ENCODE measurements at places on chromosomes 5 and 9. TPM values are rescaled to one million over a fixed set of nuclear protein-coding genes. Genes with fewer than 3 reads are reported as not detected.
A peak's percentile ranks its signal among the peaks of the same experiment; 100 is the strongest.

DNA sequence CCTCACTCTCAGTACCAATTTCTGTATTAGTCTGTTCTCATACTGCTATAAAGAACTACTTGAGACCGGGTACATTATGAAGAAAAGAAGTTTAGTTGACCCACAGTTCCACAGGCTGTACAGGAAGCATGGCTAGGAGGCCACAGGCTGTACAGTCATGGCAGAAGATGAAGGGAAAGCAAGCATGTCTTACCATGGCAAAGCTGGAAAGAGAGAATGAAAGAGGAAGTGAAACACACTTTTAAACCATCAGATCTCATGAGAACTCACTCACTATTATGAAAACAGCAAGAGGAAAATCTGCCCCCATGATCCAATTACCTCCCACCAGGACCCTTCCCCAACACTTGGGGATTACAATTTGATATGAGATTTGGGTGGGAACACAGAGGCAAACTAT, 698.8 kb downstream of the CDH9 start:
- no peak for ATAC-seq

- ATAC-seq = no peak
Observed at GRCh38 chr5:57805732-57806131, 323.1 kb upstream of the ACTBL2 start.

GRCh38 chr5:169581580-169582227, 1.9 kb upstream of the SPDL1 start:
- peak; percentile 48 for ATAC-seq

DNA sequence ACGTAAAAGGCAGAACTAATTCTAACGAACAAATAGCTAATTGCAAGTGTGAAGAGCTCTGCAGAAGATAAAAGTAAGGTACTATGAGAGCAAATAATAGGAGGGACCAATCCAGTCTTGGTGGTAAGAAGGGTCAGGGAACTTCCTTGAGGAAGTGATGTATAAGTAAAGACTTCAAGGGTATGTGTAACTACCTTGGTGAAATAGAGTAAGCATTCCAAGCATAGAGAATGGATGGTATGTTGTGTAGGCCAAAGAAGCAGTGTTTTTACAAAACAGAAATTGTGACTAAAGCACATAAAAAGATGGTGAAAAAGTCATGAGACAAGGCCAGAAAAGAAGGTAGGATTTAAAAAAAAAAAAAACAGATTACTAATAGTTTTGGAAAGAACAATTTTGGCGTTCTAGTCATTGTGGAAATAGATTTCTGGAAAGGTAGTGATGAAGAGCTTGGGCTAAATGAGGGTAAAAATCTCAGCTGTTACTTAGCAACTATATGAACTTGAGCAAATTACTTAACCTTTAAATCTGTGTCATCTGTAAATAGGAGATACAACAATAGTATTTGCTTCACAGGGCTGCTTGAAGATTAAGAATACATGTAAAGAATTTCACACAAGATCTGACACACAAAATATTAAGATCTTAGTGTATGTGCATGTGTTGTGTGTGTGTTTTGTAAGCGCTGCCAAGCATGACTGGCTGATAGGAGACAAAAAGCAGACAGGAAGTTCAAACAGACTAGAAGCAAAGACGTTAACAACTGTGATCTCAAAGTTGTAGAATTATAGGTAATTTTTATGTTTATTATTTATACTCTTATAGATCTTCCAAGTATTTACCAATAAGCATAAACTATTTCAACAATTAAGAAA, 73.5 kb downstream of the NR6A1 start:
- no peak for ATAC-seq

DNA sequence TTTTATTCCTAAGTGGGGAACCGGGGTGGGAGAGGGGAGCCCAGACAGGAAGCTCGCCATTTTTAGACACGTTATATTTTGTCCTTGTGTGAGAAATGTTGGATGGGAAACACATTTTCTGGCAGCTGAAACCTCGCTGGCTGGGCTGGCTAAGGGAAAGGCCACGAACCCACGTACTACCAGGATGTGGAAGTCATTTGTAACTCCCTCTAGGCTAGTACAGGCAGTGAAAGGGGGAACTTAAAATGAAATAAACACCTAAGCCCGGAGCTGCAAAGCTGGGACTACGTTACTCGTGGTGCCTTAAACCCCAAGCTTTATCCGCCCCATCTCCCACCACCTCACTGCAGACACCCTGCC, 42.5 kb downstream of the TMEM174 start:
- ATAC-seq = peak; percentile 2

DNA sequence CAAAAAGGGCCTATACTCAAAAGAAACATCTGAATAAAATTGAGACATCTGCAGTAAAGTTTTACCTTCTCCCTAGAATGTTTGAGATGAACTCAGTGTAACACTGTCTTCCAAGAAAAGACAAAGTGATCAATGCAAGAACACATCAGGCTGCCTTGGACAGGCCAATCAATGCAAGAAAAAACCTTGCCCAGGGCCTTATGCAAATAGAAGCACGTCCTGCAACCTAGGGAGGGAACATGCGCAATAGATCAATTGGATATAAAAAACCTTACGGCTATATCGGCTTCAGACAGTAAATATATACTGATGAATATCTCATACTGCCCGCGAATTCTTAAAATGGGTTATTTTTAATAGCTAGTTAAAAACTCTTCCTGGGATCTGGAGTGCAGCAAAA, 66.4 kb upstream of the POU5F2 start:
- ATAC-seq = no peak

DNA sequence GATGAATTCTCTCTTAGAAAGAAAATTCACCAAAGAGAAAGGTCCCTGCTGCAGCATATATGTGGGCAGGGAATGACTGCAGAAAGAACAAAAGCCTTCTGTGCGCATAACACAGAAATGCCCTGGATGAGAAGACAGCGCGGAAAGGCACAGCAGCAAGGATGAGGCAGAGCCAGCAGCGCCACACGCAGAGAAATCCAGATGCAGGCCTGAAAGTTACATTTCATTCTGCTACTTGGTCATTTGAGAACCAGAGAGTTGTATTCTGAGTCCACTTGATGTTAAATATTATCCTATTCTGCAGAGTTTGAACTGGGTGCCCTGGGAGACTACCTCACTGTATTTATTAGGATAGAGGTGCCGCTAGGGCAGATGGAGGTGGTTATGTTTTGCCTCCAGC, 68.5 kb downstream of the GLDC start:
- ATAC-seq = no peak

- ATAC-seq = no peak
Observed at GRCh38 chr5:51203598-51203997, 179.7 kb upstream of the ISL1 start.

- ATAC-seq = no peak
Observed at GRCh38 chr5:15441433-15442192, 58.4 kb upstream of the FBXL7 start.

DNA sequence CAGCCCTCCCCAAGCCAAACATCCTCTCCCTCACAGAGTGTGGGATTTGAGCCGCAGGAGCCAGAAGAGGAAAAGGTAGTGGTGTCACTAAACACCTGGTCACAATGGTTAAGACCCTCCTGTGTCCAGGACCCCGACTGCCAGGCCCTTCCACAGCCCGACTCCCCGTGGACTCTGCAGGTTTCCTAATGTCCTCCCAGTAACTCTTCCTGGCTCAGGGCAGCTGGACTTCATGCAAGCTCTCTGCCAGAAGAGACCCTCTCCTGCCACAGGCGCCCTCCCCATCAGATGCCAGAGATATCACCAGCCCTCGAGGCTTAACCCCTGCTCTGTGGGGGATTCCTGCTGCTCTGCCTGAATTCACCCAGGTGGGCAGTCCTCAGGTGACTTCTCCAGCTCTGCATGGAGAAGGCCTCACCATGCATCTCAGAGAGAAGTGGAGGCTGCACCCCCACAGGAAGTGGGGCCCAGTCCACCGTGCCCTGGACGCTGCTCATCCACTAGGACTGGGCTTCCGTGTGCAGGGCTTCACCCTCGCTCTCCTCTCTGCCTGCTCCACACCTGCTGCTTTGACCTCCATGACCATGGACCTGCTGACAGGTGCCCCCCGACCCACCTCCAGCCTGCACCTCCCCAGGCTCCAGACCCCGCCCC, 111.2 kb downstream of the ADAMTS2 start:
- no peak for ATAC-seq

The PHYHD1 gene
- total RNA-seq = 27.1 TPM

GRCh38 chr5:179061025-179061424, 852 bp downstream of the ZNF354C start:
- ATAC-seq = no peak

The TRPM6 gene
- total RNA-seq = 0.94 TPM

The PFN3 gene
- total RNA-seq = not detected

The CAPSL gene
- total RNA-seq = not detected

GRCh38 chr9:2321523-2322148, 300.0 kb upstream of the VLDLR start:
- ATAC-seq = no peak

The FGD3 gene
- 3.2 TPM for total RNA-seq

The HTR4 gene
- 0.27 TPM for total RNA-seq

The PIGO gene
- total RNA-seq = 6.5 TPM

The NSMF gene
- 38.1 TPM for total RNA-seq

The FRRS1L gene
- 11.3 TPM for total RNA-seq

The SOHLH1 gene
- not detected for total RNA-seq

GRCh38 chr5:138453590-138453989, 11.7 kb upstream of the EGR1 start:
- ATAC-seq = no peak

DNA sequence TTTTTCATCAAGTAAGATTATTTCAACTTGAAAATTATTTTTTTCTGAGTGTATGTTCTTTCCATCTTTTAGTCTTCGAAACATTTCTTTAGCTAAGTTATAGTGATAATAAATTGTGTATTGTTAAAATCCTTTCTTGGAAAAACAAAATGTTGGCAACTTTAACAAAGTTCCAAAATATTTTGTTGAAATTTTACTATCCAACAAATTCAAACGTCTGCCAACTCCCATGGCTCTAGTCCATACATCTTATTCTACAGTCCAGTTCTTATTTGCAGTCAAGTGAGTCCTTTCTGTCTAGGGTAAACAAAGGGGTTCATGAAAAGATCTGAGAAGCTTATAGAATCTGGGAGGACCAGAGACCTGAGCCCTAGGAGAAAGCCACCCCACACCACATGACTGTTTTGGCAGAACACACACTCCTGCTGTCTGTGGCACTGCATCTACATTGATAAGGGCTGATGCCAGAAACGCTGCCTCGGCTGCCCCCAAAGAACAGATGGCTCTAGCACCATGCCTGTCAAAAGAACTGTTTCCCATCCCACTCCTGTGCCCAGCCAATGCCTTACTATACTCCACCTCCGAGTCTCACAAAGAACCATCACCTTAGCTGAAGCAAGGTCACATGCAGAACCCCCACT, 47.5 kb downstream of the FEM1C start:
- no peak for ATAC-seq

The PCDHGA2 gene
- 3.3 TPM for total RNA-seq

DNA sequence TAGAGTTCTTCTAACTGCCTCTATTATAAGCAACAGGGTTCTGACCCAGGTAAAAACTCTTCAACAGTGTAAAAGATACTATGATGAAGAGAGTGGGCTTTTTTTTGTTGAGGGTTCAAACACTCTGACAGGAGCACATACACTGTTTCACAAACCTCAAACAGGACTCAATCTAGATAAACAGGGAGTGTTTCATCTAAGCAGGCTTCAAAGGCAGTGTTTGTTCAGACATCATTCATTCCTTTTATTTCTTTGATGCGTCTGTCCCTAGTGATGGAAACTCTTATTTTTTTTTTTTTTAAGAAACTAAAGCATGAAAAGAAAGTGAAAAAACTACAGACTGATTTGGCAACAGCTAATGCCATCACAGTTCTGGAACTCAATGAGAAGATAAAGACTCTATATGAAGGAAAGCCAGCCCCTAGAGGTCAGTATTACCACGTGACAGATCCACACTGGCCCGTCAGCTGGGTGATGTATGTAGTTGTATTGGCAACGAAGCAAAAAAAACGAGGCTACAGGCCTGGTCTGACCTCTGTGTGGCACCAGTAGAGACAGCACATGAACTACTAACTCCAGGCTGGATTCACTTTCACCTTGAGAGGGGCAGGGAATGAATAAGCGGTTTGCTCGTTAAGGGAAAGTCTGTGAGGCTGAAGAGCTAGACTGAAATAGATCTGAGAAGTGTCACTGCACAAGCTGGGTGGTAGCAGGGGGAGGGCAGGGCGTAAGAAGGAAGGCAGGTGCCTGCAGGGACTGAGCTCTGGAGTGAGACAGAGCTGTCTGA, 172.2 kb downstream of the CCDC192 start:
- peak; percentile 44 for ATAC-seq

GRCh38 chr5:126805063-126805462, 28.1 kb downstream of the LMNB1 start:
- no peak for ATAC-seq

- ATAC-seq = no peak
Observed at GRCh38 chr9:83130541-83130940, 67.6 kb upstream of the RASEF start.

The PCDHGA11 gene
- total RNA-seq = 3.7 TPM

- no peak for ATAC-seq
Observed at GRCh38 chr9:107542411-107543157, 53.0 kb upstream of the KLF4 start.

DNA sequence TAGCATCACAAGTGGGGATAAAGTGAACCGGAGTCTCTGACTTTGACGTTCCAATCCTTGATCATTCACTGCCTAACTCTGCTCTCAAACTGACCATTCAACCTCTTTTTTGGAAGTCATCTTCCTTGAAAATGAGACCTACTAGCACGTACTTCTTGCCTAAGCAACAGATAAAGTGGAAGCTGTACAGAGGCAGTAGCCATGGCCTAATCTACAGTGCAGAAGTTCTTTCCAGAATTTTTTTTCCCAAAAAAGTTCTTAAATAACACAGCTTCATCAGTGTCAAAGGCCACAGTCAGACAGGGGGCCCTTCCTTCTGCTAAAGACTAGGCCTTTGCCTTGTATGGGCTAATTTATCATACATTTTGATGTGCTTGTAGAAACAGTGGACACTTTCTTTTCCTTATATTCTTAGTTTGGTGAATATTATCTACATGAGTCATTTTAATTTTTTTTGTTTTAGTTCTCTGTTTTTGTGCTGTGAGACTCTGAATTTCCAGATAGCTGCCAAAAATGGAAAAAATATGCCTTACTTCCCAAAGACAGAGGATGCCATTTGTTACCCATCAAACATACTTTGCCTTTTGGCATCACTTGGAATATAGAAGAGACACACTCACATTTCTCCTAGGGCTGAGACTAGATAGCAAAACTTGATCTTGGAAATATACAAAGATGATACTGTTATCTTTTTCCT, 96.3 kb upstream of the VCAN start:
- no peak for ATAC-seq

DNA sequence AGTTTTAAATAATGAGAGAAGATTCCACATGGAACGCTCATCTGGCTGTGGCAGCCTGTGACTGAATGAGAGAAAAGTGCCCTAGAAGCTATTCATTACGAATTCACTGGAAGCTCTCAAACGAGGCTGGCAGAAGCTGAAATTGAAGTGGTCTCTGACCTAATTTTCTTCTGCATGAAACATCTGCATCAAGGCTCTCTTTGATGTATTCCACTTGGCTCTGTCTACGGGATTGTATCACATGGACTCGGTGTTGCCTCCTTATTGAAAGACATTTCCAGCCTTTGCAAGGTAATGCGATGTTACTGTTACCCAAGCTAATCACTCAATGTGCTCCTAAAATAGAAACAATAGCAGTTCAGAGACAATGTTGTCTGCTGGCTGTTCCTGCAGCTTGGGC, 246.9 kb upstream of the ZNF462 start:
- ATAC-seq = no peak

GRCh38 chr5:134103397-134103796, 11.1 kb upstream of the TCF7 start:
- no peak for ATAC-seq

- no peak for ATAC-seq
Observed at GRCh38 chr5:124285071-124285470, 461.4 kb downstream of the ZNF608 start.

Data from gastroesophageal sphincter (tissue), 4 donors.